ENCODE measurements at places on chromosomes 4 and X.

DNA sequence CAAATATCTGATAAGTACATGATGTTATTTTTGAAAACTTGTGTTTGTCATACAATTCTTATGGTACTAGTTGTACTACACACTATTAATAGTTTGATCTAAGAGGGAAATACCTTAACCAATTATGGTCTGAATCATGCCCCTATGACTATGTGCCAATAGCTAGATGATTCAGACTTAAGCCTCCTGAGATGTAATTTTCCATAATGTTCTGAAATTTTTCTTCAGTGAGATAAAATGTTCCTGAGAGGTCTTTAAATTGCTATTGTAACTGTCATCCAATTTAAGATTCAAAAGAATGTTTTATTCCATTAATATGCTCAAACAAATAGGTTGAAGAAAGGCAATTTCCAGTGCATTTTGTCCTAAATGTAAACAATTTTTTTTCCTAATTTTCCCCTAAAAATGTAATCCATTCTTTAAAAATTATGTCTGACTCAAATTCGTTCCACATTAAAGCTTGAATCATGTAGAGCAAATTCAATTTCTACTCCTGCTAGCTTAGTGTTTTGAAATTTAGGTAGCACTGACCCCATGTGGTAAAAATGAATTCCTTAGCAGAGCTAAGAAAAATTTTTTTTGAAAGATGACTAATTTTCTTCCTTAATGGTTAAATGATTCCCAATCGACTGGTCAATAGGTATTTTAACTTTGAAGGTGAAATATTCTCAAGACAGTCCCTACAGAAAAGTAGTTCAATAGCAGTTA, 49.1 kb downstream of the APOOL start:
- no peak for DNase-seq

- no peak for DNase-seq
Observed at GRCh38 chrX:103399744-103400143, 23.4 kb downstream of the BEX3 start.

GRCh38 chr4:106080376-106080775, 185.1 kb downstream of the NPNT start:
- DNase-seq: no peak

- no peak for DNase-seq
Observed at GRCh38 chrX:140040386-140040785, 75.1 kb upstream of the CXorf66 start.

- no peak for DNase-seq
Observed at GRCh38 chrX:148956352-148956751, 455.9 kb downstream of the AFF2 start.

DNA sequence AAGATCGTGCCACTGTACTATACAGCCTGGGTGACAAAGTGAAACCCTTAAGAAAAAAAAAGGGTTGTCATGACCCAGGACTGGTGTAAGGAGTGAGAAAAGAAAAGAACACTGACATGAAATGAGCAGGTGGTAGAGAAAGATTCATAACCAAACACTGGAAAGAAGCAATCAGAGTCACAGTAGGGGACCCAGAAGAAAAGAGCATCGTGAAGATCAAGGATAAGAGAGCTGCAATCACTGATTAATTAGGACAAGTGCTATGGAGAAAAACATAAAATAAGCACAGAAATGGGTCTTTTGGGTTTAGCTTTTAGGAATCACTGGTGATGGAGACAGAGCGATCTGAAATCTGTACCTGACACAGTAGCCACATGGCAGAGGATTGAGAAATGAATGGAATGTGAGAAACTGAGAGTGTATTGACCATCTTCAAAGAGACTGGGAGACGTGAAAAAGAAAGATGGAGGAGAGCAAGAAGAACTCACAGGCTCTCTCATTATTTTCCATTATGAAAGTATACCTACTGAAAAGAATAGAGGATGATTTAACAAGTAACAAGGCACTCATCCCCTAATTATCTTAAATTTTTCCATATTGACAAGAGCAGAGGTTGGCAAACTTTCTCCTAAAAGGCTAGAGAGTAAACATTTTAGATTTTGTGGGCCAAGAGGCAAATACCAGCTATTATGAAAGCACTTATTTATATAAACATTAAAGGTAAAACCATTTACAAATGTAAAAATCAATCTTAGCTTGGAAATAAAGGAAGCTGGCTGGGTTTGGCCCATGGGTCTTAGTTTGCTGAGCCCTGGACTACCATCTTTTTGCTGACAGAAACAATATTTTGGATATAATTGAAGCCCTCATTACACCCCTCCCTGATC, 7.3 kb downstream of the TMEM154 start:
- DNase-seq: no peak

DNA sequence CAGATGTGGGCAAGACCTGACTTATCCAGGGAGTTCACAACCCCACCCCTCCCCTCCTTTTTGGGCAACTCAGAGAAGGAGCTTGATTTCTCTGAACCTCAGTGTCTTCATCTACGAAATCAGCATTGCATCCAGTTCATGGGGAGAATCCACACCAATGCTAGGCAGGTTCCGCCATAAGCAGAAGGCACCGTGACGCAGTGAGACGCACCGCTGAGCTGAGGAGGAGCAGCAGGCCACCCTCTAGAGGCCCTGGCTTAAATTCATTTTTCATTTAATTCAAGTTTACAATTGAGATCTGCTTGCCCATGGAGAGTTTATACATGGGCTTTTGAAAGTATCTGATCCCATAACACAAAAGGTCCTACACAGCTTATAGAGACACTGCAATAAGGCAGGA, 55.7 kb downstream of the CPZ start:
- no peak for DNase-seq

DNA sequence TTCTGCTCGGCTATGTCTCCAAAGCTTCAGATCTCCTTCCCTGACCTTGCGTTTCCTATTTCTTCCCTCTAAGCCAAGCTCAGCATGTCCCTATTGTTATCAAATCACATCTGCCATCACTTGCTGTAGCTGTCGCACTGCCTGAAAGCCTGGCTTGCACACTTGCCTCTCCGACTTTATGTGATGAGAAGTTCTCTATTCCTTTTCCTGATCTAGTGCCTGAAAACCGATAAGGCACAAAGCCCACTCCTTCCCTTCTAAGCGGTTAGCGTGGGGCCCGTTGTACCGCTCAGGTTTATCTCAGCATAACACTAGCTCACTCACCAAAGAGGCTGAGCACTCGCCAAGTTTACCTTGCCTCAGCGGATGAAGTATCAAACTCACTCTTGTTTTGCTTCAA, 816 bp downstream of the NMU start:
- DNase-seq: no peak

GRCh38 chr4:5471691-5472090, 236.7 kb downstream of the EVC2 start:
- DNase-seq: no peak

- DNase-seq: no peak
Observed at GRCh38 chr4:38609614-38610013, 54.4 kb upstream of the KLF3 start.

- DNase-seq: no peak
Observed at GRCh38 chr4:4455210-4455865, 68.4 kb downstream of the NSG1 start.

- DNase-seq: no peak
Observed at GRCh38 chr4:20127626-20128025, 124.1 kb upstream of the SLIT2 start.

DNA sequence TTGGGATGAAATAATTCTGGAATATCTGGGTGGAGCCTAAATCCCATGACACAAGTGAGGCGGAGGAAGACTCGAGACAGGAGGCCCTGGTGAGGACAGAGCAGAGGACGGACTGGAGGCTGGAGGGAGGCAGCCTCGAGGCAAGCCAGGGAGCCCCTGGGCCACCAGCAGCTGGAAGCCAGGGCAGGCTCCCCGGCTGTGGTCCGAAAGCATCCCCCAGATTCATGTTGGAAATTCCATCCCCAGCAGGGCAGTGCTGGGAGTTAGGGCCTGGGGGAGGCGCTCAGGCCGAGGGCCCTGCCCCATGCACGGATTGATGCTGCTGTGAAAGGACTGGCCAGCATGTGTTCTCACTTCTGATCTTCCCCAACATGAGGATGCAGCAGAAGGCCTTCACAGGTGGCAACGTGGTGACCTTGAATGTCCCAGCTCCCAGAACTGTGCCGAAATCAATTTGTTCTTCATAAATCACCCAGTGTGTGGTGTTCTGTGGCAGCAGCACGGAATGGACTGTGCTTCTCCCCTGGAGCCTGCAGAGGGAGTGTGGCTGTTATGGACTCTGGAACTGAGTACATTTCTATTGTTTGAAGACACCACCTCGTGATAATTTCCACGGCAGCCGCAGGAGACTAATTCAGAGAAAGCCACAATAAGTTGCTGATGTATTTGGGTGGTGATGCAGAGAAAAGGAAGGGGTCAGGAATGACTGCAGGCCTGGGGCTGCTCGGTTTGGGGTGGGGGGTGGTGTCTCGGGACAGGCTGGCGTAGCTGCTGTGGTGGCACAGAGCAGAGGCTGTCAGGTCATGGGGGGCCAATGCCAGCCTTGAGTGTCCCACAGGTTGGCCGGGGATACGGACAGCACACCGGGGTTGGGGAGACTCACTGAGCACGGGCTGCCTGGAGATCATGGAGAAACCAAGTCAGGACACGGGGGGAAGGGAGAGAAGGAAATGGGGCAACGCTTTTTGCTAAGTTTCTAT, 56.9 kb downstream of the PCGF3 start:
- no peak for DNase-seq

GRCh38 chr4:107034091-107034995, 1.8 kb downstream of the DKK2 start:
- no peak for DNase-seq

- no peak for DNase-seq
Observed at GRCh38 chr4:71827826-71828225, 43.9 kb upstream of the GC start.

DNA sequence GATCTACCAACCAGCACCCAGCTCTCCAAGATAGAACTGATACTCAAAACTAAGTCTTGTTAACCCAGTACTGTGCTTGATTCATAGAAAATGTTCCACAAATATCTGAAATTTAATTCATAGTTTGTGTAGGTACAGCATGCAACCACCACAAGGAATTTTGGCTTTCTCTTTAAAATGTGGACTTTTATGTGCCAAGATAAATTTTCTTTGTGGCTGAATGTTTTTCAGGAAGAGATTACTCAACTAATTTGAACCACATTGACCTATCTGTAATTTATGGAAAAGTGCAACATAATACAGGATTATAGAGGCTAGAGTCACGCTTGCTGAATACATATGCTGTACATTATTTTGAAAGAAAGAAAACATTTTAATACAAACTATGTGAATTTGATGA, 730.8 kb downstream of the IL1RAPL1 start:
- DNase-seq: no peak

All from activated T-cell treated with anti-CD3 and anti-CD28 coated beads for 48 hours (primary cell).